ENCODE measurements at places on chromosomes 11 and 22.

DNA sequence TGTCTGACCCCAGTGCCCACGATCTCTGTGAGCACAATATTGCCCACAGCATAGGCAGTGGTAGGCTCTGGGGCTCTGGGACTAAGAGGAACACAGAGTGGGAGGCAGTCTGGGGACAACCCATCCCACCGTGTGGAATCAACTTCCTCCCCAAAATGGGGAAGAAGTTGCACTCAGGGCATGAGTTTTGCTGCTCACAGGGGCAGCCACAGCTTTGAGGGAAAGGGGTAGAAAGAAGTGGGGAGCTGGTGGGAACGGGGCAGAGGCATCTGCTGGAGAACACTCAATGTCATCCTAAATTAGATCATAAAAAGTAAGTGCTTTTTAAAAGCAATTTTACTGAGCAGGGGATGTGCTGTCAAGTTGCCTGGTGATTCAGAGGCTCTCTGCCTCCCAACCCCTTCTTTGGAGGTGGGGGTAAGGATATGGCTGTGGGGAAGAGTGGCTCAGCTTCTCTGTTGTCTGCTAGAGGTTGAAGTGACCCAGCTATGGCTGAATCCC lies 233.8 kb upstream of the NCAM1 start:
- DNase-seq = no peak

- no peak for DNase-seq
These were observed 51.4 kb downstream of the PIWIL3 start for GRCh38 chr22:24723111-24723510.

- DNase-seq = no peak
These were observed 87.9 kb downstream of the AMBRA1 start for GRCh38 chr11:46505741-46506482.

- no peak for DNase-seq
These were observed 7.1 kb downstream of the VSIG10L2 start for GRCh38 chr11:125952973-125953372.

- no peak for DNase-seq
These were observed 14.8 kb downstream of the FRMD8 start for GRCh38 chr11:65401073-65401802.

- no peak for DNase-seq
These were observed 5.0 kb downstream of the TPCN2 start for GRCh38 chr11:69053546-69054396.

GRCh38 chr11:109728056-109728455 lies 306.1 kb downstream of the C11orf87 start:
- no peak for DNase-seq

GRCh38 chr11:11408436-11409221 lies 55.6 kb upstream of the CSNK2A3 start:
- no peak for DNase-seq

GRCh38 chr11:11250470-11250869 lies 102.6 kb downstream of the CSNK2A3 start:
- DNase-seq = no peak

- DNase-seq = no peak
These were observed 92.8 kb downstream of the USP35 start for GRCh38 chr11:78281511-78281910.

DNA sequence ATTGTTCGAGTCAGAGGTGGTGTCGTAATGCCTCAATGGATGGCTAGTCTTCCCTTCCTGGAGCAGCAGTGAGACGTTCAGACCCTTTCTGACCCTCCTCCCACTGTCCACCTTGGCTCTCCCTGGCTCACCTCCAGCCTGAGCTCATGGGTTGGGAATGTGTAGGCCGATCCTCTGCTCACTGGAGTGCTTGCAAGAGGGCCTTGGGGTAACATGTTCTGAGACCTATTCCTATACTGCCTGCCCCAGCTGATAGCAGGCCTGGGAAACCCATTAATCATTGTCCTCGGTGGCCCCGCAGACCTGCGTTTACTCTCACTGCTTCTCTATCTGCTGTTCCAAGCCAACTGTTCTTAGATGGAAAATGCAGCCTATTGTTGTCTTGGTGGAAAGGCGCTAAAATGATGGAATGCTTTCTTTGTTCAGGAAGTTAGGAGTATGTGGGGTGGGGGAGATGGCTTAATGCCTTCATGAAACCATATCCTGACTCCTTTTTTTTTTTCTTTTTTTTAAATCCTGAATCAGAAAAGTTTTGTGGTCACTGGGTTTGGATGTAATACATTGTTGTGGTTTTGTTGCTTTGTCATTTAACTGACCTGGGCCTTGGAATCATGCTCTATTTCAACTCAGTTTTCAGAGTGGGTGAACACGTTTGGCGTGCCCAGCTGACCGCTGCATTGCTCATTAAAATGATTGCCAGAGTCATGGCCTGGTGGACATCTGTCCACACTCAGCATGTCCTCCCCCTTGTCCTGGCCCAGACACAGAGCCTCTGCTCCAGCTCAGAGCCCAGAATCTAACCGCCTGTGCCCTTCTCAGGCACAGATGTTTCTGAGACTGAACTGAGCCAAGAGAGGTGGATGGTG lies 72.5 kb downstream of the MICAL2 start:
- DNase-seq = no peak

DNA sequence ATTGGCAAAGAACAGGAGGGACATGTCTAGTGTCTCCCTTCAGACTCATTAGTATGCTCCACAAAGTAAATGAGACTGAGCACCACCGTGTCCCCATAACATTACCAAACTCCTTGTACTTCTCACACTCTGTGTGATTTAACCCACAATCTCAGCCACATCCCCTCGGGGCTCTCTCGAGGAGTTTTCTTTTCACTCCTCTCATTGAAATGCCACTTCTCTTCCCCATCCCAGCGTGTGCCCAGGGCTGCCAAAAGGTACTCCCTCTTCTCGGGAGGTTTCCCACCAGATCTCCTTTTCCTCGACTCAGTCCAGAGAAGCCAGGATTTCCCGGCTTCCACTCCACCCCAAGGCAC lies 1.1 kb downstream of the RBFOX2 start:
- peak; percentile 35 for DNase-seq

- DNase-seq = peak; percentile 86
These were observed 496 bp downstream of the TMEM9B start for GRCh38 chr11:8963569-8964323.

GRCh38 chr11:35675901-35676610 lies 13.5 kb downstream of the TRIM44 start:
- DNase-seq = no peak

DNA sequence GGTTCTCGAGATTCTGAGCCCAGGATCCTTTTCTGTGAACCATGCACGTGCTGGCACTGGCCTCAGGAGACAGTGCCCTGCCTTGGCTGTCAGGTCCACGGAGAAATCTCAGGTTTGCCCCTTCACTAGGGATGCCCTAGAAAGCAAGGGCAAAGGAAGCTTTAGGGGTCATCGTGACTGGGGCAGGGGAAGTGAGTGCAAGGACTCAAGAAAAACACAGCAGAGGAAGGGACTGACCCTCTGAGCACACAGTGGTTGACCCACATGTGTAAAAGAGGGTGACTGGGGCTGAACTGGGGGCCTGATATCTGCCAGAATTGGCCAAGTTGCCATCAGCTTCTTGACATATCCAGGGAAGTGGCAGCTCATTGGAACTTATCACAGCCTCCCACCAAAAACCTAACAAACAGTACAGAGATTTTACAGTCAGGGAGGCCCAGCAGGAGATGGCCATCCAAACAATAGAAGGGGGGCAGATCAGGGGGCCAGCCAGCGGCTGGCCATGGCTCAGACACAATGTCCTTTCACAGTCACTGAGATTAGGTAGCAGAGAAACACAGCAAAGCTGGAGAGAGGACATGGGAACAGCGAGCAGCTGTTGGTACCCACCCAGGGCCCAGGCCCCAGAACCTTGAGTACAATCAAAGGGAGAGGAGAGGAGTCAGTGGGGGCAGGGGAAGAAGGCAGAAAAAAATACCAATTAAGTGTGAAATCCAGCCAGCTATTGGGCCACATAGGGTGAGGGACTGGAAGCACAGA lies 4.4 kb downstream of the TMEM121B start:
- no peak for DNase-seq

- no peak for DNase-seq
These were observed 111.4 kb upstream of the PITPNB start for GRCh38 chr22:28030473-28030872.

DNA sequence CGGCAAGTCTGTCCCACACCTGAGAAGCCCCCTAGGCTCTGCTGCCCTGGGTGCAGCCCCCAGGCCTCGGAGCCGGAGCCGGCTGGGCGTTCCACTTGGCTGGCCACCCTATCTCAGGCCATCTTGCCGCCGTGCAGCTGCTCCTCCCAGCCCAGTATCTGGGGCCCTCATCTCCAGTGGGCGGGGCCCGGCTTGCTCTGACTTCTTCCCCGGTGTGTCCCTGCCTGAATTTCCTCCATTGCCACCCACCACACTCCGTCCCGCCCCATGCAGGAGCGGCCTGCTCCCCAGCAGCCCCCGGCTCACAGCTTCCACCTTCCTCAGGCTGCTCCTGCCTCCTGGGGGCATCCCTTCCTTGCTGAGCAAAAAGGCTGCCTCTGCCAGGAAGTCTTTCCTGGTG lies 46.6 kb downstream of the WNT7B start:
- no peak for DNase-seq

- DNase-seq = no peak
These were observed 1.5 kb downstream of the IL17RA start for GRCh38 chr22:17086296-17086695.

GRCh38 chr11:46337626-46338345 lies 9.5 kb upstream of the DGKZ start:
- no peak for DNase-seq

- no peak for DNase-seq
These were observed 356.9 kb upstream of the CCDC90B start for GRCh38 chr11:83643115-83643514.

- DNase-seq = peak; percentile 94
These were observed 1.4 kb upstream of the NEAT1 start for GRCh38 chr11:65420979-65421793.

GRCh38 chr11:122141725-122142124 lies 25.7 kb upstream of the BLID start:
- DNase-seq = no peak

- peak; percentile 81 for DNase-seq
These were observed 7.2 kb downstream of the CRELD2 start for GRCh38 chr22:49925525-49926128.

GRCh38 chr11:116835042-116835772 lies 2.2 kb downstream of the APOA1 start:
- DNase-seq = no peak

GRCh38 chr11:72037554-72038311 lies 39.0 kb downstream of the IL18BP start:
- DNase-seq = peak; percentile 24

DNA sequence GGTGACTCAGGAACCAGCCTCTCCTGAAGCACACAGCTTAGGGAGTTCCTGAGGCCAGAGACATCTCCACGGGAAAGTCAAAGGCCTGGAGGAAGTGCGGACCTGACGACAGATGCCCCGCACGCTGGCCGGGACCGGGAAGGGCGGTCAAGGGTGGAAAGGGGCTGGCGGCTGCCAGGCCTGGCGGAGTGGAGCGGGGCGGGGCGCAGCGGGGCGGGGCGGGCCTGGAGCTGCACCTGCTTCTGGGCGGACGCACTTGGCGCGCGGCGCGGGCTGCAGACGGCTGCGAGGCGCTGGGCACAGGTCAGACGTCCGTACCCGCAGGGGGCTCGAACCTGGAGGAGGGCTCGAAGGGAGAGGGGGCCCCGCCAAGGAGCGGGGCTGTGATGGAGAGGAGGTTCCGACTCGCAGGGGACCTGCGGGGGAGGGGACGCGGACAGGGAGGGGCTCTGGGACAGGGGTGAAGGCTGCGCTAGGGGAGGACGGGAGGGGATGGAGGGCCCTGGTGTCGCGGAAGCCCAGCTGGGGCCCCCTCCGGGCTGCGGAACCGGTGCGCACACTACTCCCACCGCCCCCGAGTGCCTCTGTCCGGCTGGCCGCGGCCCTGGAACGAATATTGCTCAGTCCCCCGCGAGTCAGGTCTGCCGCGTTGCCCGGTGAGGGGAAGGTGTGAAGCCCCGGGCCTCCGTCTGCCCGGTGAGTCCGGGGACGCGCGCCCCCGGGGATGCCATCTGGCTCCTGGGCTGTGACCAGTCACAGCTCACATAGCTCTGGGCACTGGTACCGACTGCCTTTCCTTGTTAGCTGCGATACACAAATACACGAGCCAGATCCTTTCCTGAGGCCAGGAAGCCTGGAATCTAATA lies at the start of gene TMEM45B:
Gene TMEM45B, plus strand, starts transcription at position 253 of the 866 bp plus-strand sequence. CDS start 36,635 bp downstream, outside the sequence.
- no peak for DNase-seq

Data from activated CD8-positive, alpha-beta T cell treated with anti-CD3 and anti-CD28 coated beads, Interleukin-2, amount 10 ng/mL, durations not matched to agents 7 days and 5 days (primary cell).